RKO (cell line): ENCODE measurements at places on chromosomes 2 and 18.
A peak's percentile ranks its signal among the peaks of the same experiment; 100 is the strongest.

- no peak for DNase-seq
Measured at GRCh38 chr18:55264108-55264507, 304.8 kb upstream of the CCDC68 start.

GRCh38 chr2:3242747-3243369 lies 134.8 kb downstream of the EIPR1 start:
- no peak for DNase-seq

- no peak for DNase-seq
Measured at GRCh38 chr2:157601807-157602206, 26.9 kb downstream of the ACVR1C start.

DNA sequence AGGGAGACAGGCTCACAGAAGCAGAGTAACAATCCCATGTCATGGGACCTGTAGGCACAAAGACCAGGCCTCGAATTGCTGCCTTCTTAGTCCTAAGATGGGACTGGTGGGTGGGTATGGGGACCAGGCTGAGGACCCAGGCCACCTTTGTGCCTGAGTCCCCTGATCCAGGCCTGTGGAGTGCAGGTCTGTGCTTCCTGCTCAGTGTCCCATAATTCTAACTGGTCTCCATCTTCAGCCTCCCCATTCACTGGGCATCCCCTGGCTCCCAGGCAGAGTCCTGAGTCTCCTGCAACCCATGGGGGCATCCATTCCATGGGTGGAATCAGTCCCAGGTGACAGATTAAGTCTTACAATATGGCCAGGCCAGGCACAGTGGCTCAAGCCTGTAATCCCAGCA lies 83.9 kb downstream of the SMAD7 start:
- no peak for DNase-seq

GRCh38 chr2:182694189-182694588 lies 21.9 kb upstream of the DNAJC10 start:
- DNase-seq: no peak

DNA sequence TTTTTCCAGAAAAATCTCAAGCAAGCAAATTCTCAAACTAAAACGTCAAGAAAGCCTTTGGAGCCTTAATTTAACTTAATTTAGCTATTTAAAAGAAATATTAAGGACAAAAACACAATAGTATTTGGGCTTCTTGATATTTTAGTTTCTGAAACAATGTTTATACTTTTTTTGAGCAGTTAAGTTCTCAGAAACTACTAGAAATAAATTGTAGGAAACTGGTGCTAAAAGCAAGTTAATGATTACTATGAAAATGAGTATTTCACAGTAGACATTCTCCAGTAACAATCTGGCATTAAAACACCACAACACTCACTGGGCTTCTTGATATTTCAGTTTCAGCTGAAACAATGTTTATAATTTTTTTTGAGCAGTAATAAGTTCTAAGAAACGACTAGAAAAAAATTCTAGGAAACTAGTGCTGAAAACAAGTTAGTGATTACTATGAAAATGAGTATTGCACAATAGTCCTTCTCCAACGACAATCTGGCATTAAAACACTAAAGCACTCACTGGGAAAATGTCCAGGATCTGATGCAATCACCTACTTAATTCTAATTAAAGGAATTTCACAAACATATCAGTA lies 45.1 kb downstream of the TRAK2 start:
- no peak for DNase-seq

GRCh38 chr2:79830501-79830900 lies 317.6 kb downstream of the CTNNA2 start:
- DNase-seq: no peak

DNA sequence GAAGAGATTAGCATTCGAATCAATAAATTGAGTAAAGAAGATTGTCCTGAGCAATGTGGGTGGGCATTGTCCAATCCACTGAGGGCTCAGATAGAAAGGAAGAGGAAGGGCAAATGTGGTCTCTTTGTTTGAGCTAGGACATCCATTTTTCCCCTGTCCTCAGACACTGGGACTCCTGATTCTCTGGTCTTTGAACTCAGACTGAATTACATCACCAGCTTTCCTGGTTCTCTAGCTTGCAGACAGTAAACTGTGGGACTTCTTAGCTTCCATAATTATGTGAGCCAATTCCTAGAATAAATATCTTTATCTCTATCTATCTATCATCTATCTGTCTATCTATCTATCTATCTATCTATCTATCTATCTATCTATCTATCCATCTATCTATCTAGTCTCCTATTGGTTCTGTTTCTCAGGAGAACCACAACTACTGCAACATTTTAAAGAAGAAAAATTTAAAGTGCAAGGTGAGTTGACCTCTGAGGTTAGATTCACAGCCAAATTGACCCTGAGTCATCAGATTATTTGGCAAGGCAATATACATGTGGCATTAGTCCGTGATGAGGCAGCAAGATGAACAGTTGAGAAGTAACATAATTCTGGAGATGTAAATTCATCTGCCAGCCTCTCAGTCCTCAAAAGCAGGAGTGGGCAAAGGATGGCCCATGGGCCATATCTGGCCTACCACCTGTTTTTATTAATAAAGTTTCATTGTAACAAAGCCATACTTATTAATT lies 191.4 kb downstream of the PDE11A start:
- peak; percentile 18 for DNase-seq

DNA sequence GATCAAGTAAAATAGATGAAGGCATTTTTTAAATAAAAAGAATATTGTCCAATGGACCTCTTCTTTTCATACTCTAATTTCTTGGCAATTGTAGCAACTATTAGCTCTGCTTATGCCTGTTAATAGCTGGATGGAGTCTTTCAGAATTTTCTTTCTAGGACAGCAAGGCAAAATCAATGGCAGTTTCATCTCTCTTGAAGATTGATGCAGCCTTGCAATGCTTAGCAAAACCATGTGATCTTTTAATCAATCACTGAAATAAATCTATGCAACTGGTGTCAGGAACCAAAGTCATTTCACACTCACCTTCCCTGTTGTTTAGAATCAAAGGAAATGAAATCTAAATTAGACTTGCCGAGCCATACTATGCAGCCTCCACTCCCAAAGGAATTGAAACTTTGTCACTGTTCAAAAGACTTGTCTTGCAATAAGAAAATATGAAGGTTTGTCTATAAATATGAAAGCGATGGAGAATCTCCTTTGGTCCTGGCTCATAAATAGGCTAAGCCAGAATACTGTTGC lies 16.2 kb downstream of the RPRM start:
- DNase-seq: no peak

DNA sequence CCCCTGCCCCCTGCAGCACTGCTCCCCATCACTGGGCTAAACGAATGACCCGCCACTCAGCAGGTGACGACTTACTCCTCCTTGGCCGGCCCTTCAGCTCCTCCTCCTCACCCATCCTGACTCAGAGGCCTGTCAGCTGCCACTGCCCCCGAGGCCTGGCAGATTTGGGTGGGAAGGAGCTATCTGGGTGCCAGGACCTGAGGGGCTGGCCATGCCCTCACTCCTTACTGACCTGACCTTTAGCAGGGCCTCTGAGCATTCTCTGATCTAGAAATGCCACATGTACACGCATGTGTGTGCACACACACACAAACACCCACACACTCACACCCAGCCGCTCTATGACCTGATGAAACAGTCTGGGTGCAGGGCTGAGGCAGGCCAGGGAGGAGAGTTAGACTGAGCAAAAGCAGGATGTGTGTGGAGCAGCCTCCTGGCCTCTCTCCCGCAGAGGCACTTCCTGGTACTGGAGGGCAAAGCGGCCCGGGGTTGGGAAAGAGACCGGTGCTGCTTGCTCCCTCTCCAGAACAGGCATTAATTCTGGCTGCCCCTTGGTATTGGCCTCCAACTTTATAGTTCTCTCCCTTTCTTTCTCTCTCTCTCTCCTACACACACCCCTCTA lies 68.0 kb downstream of the ZFP36L2 start:
- peak; percentile 22 for DNase-seq

DNA sequence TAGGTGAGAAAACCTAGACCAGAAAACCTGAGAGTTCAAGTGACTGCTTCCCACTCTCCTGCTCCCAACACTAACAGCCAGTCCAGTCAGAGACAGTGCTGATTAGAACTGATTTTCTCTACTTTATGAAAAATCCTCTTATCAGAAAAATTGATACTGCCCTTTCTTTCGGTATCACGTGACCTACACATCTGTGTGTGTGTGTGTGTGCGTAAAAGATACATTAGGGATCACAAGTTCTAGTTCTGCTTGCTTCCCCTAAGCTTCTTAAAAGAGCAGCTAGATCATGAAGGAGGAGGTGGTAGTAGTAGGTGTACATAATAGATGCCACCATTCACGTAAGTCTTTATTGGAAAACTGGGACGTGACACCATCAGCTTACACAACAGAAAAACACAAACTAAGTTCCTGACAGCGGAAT lies 1.5 kb downstream of the ARL5A start:
- peak; percentile 48 for DNase-seq

DNA sequence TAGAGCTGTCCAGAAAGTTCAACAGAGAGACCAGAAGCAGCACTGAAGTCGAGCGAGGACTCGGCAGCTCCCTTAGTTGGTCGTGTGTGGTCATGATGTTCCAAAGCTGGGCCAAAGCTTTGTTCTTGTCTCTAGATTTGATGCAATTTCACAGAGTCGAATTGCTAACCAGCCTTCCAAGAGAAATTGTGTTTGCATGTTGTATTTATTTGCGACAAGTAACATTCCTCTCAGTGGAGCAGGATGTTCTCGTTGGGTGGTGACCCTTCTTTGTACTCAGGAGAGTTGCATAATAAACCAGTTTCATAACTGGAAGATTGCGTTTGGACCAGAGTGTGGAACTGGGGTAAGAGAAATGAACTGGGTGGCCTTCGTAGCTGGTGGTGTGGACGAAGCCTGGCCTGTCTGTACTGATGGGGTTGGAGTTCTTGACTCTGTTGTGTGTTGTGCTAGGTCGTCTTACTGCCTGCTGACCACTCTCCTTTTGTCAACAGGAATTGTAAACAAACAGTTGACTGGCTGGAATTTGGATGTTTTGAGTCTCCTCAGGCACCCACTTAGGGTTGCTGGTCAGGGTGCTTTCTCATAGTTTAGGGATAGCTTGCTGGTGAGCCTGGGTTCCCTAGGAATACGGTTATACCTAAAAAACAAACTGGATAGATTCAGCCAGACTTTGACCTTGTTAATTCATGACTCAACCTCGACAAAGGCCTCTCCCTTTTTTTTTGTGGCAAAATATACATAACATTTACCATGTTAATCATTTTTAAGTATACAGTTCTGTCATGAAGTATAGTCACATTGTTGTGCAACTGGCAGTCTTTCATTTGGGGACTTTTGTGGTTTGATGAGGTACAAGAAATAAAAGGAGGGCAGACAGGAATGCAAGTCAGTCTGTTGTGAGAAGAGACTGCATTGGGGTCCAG lies 28.9 kb upstream of the TOGARAM2 start:
- DNase-seq: no peak

GRCh38 chr2:32220445-32220844 lies 44.2 kb downstream of the NLRC4 start:
- no peak for DNase-seq

DNA sequence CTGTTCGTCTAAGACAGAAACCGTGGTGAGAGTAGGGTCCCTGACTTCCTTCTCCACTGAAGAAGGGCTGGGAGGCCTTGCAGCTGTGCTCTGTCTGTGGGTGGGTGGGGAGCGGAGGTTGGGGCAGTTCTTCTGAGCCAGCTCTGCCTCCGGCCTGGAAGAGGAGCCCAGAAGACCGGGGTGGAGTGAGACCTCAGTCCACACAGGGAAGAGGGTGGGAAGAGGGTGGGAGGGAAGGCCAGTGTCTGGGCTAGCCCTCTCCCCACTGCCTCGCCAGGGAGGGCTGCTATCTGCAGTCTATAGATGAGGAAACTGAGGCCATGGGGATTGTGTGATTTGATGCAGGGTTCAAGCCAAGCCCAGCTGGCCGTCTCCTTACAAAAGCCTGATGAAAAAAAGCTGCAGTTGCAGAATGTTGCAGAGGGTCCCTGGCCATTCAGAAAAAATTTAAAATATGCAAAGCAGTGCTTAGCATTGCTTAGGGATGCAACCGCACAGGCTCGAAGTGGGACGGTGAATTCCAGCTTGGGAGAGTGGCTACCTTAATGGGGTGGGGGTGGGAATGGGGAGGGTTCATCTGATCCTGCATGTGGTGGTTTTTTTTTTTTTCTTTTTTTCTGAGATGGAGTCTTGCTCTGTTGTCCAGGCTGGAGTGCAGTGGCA lies 181.6 kb upstream of the HS6ST1 start:
- no peak for DNase-seq

- no peak for DNase-seq
Measured at GRCh38 chr18:48714873-48715272, 176.0 kb downstream of the CTIF start.

DNA sequence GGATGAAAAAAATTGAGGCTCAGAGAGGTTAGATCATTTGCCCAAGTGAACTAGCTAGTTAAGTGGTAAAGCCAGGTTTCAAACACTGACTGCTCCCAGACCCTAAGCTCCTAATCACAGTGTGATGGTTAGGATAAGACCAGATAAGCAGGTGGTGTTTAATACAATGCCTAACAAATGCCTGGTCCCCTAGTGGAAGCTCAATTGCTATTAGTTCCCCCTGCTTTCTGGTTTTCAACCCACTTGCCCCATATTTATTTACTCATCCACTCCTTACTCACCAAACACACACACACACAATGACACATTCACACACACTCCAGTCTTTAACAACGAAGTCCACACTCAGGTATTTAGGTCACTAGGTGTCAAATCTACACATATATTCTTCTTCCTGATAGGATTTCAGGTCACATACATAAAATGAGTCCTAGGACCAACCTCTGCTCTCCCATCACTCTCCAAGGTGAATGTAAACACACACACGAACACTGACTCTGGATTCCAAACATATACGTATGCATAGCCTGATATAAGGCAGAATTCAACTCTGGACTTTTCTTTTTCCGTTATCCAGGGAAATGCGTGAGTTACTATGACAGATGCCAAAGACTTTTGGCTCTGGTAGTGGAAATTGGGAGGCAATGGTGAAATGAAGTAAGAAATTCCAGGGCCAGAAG lies 73.6 kb upstream of the TSPYL6 start:
- peak; percentile 63 for DNase-seq

DNA sequence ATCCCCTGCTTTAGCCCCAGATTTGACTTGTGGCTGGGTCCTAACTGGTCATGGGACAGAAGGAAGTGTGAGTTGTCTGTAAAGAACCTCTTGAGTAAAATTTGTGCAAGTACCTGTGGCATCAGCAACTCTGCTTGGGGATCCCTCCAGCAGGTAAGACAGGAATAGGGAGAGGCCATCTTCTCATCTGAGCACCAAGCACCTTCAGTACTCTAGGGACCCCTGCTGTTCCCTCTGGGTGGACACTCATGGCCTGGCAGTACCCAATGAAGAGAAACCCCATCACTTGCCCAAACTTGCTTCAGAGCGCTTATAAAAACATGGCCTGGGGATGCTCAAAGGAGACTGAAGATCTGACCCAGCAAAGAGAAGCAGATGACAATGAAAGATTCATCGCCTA lies 297.8 kb downstream of the SP3 start:
- no peak for DNase-seq
